IPS-NIHi11 (cell line): ENCODE measurements at places on chromosomes 5 and 9.

DNA sequence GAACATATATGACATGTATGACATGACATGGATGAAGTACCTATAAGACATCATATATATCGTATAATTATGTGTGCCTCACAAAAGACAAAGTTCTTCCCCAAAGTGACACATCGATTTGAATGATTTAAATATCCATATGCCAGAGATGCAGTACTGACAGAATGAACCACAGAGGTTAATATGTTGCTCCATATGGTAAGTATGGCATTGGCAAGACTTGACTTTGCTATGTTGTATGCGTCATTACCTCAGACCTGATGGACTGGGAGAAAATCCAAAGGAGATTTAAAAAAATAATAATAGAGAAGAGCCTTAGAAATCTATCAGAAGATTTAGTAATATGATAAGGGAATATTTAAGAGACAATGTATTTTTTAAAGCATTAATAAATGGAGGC, 263.2 kb downstream of the PJA2 start:
- DNase-seq, result no peak

DNA sequence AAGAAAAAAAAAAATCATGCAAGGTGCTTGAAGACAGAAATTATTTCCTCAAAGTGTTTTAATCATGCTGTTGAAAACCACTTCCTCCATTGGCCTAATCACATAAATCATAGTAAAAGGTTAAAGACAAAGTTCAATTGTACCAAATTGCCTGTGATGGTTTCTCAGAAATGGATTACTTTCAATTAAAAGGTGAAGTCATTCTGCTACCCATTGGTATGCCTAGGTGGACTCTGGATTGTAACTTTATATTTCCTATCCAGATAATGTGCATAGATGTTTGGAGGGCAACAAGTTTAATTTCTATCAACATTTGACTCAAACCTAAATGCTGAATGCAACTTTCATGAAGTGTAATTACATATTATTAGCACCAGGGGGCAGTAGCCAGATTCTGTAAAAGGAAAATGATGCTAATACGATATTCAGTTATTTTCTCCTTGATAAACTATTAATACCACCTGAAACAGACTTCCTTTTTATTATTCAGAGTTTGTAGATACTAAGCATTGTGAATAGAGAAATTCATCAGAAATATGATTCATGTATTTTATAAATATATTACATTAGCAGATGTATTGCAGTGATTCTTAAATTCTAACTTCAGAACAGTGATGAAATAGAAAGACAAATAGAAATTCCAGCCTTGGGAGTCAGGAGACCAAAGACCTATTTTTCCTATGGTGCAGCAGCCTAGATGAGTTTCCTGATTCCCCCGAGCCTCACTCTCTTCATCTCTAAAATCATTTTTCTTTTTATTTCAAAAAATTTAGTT, 148.2 kb downstream of the CAAP1 start:
- peak; percentile 10 for DNase-seq

DNA sequence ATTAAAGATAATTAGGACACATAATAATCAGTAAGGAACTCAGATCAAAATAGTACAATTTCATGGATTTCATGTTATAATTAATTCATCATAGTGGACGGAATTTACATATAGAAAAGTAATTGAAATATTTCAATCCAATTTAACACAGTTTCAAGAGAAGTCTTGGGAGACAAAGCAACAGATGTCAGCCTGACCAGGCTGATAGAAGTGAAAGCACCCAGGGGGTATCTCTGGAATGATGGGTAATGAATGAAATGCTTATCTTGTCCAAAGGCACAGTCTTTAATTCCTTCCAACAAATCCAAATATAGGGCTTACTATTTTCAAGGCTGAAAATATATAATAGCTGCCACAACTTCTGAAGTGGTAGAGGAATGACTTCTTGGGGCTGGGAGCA, 629.3 kb upstream of the RGMB start:
- no peak for DNase-seq

DNA sequence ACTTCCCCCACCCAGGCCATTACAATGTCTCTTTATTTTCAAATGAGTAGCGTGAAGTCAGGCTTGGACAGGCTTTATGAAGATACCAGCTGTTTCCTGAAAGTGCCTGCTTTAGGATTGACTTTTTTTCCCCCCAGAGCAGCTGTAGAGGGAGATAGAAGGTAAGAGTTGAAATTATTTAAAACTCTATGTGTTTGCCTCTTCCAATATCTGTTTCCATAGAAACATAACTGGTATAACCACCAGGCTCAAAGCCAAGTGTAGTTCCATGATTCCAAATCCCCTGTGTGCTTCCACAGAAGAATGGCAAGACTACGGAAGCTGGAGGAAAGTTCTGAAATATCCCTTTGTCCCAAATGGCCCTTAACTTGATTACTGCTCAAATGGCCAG, 87.4 kb upstream of the TBC1D2 start:
- no peak for DNase-seq

GRCh38 chr5:4661836-4662235, 478.3 kb upstream of the ADAMTS16 start:
- DNase-seq, result no peak

DNA sequence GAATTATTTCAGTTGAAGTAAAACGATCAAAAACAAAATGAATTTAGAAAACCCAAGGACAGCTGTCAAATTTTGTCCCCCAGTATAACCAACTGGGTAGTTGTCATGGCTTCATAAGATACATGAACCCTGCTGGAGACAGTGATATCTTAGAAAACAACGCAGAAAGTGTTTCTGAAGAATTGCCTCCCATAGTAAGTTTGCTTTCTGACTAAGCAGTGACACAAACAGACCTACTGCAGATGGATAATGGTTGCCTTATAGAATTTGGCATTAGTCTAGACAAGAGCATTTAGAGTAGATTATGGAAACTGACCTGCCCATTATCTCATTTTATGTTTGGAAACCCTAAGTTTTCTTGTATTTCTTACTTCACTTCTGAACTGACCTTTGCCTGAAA, 187.7 kb upstream of the KCNN2 start:
- no peak for DNase-seq

DNA sequence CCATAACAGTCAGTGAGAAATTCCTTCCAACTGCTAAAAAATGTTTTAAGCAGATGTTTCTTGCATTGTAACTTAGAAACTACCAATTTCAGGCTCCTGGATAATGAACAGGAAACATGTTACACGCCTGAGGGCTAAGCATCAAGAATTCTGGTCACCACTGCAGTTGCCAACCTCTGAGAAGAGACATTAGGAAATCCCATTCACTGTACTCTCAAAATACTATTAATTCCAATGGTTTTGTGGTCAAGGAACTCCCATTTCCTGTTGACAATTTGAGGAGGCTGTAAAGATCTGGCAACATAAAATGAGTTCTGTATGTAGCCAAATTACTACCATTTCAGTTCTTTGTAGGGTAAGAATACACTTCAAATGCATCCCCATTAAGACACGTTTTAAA, 456.0 kb upstream of the MEF2C start:
- DNase-seq, result no peak

DNA sequence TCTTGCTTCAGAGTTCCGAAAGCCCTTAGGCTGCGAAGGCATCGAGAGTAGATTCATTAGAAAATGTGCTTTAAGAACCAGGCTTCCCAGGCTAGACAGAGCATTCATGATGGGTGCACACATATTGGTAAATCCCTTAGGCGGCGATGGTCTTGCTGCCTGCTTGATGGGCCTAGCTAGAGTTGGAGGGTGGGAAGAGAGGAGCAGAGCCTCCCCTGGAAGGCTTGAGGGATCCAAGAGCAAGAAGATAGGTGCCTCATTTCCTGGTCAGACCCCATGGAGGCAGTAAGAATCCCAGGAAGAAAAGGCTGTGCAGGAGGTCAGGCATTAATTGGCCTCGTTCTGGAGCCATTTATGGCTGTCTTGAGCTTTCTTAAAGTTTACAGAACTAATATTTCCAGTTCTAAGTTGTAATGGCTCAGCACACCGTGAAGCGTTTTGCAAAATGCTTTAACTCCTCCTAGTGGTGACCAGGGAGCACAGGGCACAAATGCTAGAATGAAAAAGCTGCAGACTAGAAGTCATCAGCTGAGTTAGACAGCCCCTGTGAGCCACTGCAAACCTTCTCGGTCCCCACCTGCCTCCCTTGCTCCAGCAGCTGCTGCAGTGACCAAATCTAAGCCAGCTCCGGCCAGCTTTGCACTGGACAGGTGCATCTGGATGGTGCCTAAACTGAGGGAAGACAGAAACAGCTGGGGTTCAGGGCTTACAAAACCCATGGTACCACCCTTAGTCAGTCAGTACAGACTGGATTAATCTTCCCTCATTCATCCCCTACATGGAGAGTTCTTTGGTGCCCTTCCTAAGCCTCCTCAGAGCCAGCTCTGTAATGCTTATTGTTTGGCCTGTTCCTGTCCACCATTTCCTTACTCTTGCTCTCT, 14.7 kb downstream of the SLC45A2 start:
- peak; percentile 70 for DNase-seq

GRCh38 chr9:28563291-28563934, 990.1 kb upstream of the C9orf72 start:
- no peak for DNase-seq

DNA sequence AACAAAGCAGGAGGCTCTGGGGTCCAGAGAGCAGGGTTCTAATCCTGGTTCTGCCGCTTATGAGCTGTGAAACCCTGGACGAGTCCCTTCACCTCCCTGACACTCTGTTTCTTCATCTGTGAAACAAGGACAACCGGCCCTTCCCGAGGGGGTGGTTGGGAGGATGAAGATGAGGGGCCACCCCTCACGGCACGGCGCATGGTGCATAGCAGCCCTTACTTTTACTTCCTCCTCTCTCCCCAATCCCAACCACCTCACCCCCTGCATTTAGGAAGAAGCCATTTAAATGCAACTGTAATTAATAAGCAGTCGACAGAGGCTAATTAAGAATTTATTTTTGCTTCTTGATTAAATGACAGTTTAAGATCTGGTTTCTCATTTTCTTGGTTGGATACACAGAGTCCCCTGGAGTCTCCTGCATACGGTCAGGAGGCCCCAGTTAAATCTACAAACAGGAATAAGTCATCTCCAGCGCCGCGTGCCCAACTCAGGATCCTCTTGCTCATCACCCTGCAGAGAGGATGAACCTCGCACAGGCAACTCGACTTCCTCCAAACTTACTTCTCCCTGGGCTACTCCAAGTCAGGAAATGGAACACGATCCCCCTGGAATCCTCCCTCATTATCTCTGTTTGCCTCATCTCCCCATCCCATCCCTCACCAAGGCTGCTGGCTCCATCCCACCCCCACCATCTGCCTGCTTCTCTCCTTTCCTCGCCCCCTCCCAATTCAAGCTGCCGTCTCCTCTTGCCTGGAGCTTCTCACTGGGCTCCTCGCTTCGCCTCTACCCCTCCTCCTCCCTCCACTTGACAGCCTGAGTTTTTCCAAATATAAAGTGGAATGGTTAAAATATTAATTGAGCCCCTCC, 95.9 kb downstream of the HRH2 start:
- DNase-seq, result peak; percentile 5

DNA sequence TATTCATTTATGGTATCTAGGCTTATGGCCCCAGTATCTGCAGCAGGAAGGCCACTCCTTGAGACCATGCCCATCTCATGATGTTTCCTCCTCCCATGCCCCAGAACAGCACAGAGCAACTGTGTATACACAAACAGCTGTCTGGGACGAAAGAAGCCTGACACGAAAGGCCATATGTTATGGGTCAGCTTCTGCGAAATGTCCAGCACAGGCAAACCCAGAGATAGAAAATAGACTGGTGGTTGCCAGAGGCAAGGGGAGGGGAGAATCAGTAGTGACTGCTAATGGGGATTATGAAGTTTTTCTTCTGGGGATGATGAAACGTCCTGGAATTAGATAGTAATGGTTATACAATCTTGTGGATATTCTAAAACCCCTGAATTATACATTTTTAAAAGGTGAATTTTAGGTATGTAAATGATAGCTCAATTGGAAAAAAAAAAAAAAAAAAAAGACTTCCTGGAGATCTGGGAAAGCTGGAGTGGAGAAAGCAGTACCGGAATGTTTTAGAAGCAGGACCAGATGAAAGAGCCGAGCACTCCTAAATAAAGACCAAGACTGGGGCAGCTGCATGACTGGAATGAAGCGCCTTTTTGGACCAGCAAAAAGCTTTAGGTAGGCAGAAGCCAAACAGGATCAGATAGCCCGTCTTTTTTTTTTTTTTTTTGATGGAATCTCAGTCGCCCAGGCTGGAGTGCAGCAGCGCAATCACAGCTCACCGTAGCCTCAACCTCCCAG, 29.2 kb downstream of the PCDHGC5 start:
- DNase-seq, result no peak

- no peak for DNase-seq
These were observed 32.2 kb downstream of the PDE6A start for GRCh38 chr5:149912226-149912871.

DNA sequence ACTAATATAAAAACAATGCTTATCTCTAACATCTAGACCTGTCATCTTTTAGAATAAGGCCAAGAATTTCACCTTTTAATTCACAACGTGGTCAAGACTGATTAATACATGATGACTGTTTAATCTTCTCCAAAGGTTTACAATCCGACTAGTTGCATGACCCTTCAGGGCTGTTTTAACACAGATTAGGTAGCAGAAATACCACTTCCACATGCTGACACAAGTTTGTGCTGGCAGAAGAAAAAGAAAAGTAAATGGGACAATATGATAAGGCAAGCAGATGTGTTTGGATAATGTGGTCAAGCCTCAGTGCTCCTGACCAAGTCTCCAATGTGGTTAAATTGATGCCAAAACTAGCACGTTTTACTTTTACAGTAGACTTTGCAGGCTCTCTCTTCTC, 31.1 kb downstream of the SEMA6A start:
- no peak for DNase-seq

- DNase-seq, result no peak
These were observed 558.5 kb upstream of the ZNF462 start for GRCh38 chr9:106304401-106304920.

DNA sequence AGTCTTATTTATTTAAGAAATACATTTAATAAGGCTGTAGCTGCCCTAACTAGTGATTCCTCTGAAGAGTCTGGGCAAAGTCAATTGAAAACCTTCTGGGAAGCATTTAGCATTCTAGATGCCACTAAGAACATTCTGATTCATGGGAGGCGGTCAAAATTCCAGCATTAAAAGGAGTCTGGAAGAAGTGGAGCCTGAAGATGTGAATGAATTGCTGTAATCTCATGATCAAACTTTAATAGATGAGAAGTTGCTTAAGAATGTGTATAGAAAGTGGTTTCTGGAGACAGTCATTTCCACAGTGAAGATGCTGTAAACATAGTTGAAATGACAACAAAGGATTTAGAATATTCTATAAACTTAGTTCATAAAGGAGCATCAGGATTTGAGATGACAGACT, 61.4 kb downstream of the WDR41 start:
- no peak for DNase-seq

GRCh38 chr5:165139262-165139661, 1633.8 kb downstream of the MAT2B start:
- no peak for DNase-seq

DNA sequence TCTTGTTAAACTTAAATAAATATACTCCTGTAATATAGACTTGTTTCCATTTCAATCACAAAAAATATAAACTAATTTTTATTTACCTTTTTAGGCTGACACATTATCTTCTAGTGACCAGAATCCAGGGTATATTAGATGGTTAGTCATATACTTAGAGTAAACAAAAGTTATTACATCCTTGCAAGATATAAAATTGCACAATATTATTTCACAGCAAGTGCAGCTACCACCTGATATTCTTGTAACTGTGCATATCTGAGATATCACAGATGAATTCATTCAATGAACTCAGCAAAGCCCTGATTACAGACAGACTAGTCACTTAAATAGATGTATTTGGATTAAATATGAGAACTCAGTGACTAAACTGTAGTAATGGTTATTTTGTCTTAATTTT, 25.6 kb upstream of the ARRDC3 start:
- DNase-seq, result no peak
